Stimulated activated CD4-positive, alpha-beta T cell treated with anti-CD3 and anti-CD28 coated beads, TNF-alpha, amount 100 ng/mL, for 4 hours (primary cell): ENCODE measurements at places on chromosomes 1 and 21.

DNA sequence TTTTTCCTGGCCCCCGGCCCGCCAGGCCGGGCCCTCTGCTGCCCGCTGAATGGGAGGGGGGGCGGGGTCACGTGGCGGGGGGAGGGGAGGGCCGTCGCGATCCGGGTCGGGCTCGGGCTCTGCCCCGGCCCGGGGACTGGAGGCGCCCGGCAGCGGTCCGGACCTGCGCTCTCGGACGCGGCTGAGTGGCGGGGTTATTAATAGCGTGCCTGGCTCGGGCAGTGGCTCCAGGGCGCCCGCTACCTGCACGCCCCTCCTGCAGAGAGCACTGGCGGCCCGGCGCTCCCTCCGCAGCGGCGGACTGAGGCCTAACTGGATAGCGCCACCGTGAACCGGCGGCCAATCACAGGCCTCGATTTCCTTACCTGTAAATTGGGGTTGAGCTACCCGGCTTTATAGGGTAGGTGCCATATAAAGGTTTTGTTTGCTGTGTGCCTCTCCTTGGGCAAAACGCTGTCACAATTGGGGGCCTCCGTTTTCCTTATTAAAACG, 28.1 kb downstream of the AHDC1 start:
- no peak for DNase-seq

DNA sequence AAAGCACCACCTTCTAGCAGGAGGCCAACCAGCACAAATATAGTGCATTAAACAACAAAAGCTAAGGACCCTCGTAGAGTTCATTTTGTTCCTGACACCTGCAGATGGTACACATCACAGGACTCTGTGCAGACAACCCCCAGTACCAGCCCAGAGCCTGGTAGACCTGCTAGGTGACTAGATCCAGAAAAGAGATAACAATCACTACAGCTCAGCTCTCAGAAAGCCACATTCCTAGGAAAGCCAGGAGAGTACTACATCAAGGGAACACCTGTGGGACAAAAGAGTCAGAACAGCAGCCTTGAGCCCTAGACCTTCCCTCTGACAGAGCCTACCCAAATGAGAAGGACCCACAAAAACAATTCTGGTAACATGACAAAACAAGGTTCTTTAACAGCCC, 344.7 kb upstream of the PTBP2 start:
- DNase-seq, result no peak

GRCh38 chr1:76426606-76427005, 352.1 kb downstream of the ST6GALNAC3 start:
- no peak for DNase-seq

DNA sequence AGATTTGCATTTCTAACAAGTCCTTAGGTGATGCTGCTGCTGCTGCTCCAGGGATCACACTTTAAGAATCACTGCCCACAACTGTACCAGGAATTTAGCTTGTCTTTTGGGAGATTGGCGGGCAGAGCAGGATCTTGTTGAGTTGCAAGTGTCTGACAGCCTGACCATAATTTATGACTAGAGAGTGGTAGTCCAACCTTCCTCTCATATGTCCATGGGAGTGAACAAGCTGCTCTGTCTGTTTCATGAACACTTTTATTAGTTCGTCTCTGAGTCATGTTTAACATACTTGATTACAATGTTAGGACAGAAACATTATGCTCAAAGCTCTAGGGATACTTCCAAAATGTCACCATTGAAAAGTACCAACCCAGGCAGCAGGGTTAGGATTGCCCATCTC, 169.6 kb downstream of the TGFB2 start:
- DNase-seq, result no peak

DNA sequence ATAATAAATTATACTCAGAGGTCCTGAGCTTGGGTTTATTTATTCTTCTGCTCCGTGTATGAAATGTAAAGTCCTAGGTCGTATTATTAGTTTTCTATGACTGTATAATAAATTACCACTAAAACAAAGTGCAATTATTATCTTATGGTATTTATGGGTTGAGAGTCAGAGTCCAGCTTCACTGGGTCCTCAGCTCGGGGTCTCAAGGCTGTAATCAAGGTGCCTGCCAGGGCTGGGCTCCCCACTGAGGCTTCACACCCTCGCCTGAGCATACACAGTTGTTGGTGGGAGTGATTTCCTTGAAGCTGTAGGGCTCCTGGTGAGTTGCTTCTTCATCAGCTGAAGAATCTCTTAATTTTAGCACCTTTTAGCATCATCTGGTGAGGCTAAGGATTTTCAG, 15.2 kb downstream of the UBASH3A start:
- no peak for DNase-seq

- DNase-seq, result no peak
These were observed 43.2 kb downstream of the CELF3 start for GRCh38 chr1:151673407-151673806.
